Sciatic nerve (tissue), 2 donors: ENCODE measurements at places on chromosomes 2 and 18. TPM values are rescaled to one million over a fixed set of nuclear protein-coding genes. Genes with fewer than 3 reads are reported as not detected.

DNA sequence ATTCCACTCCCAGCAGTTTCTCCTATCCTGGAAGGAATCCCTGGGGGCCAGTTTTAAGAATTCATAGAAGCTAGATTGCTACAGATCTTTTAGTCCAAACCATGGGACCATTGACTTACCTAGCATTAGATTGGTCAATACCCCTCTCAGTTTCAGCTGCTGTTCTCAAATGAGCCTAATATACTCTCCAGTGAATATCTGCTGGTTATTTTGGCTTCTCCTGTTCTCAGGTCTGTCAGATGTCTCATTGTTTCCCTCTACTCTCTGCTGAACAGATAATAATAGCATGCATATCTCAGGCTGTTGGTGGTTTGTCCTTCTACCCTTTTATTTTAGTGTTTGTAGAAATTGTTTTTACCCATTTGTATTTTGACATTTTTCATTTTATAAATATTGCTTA lies 99.5 kb downstream of the FHOD3 start:
- no peak for DNase-seq

- DNase-seq = no peak
These were observed 84.4 kb downstream of the TPGS2 start for GRCh38 chr18:36744261-36744876.

GRCh38 chr2:176317623-176318065 lies 48.4 kb downstream of the MTX2 start:
- no peak for DNase-seq

DNA sequence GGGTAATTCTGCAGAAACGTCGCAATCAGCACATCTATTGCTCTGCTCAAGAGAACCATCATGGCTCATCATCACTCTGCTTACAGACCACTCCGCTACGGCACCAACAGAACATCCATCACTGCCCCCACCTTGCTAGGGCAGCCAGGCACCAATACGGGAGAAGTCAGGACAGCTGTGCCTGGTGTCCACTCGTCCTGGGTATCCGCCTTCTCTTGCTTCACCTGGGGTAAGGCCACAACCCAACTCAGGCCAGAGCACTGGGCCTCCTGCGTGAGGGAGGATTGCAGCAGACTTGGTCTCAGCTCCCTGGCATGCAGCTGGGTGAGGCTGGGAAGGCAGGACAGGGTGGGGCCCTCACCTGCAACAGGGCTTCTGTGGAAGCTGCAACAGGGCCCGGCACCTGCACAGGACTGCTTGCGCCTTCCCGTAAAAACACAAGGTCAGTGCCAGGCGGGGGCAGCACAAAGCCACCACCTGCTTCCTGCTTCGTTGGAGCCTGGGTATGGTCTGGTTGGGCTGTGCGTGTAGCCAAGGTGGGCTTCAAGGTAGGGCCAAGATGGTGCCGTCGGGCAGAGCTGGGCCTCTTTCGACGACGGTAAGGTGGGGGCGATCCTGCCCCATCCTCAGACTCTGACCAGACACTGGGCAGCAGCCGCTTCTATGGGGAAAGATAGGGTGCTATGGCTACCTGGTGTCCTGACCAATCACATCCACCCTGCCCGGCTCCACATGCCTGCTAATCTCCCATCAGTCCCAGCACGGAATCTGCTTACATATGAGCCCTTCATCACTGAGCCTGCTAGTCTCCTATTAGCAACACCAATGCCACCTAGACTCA lies 7.1 kb upstream of the CFAP53 start:
- no peak for DNase-seq

FRZB gene
- total RNA-seq = 17.1 TPM
